ENCODE measurements at places on chromosomes 4 and X. TPM values are rescaled to one million over a fixed set of nuclear protein-coding genes. Genes with fewer than 3 reads are reported as not detected.

EPGN gene
- total RNA-seq: 5.3 TPM

ALPK1 gene
- 21.1 TPM for total RNA-seq

DNA sequence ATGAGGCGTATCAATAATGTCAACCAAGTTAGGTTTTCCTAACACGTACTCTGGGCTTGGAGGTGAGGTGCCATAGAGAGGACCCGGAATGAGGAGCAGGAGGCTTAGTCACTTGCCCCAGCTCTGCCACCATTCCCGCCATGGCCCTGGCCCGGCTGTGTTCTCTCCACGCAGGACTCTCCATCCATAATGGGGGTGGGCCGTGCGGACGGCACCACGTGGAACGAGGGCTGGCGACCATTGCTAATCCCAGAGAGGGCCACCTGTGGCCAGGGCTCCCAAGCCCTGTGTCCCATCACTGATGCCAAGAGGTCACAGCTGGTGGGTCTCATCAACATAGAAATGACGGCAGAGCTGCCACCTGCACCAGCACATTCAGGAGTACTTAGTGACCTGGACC is 76.4 kb downstream of the JAKMIP1 start:
- no peak for DNase-seq

DNA sequence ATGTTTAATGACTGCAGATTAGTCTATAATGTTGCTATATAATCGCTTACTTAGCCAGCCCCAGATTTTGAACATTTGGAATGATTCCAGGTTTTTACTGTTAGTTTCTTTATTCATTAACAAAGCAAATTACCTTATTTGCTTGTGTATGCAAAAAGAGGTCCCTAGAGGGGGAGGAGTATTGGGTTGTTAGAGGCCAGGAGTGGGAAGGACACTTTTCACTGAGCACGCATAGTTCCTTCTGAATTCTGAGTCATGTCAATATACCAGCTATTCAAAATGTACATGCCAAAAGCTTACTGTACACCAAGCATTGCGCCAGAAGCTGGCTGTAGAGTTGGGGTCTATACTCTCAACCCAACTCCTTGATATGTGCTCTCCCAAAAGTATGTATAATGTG is 5.1 kb upstream of the DGAT2L6 start:
- DNase-seq: peak; percentile 61

GRCh38 chrX:46628460-46629371 is 55.2 kb downstream of the CHST7 start:
- peak; percentile 14 for DNase-seq

- no peak for DNase-seq
Observed at GRCh38 chr4:8163436-8164193, 5.0 kb upstream of the ABLIM2 start.

- no peak for DNase-seq
Observed at GRCh38 chrX:135489542-135489941, 30.9 kb upstream of the INTS6L start.

WNK3 gene
- 6.7 TPM for total RNA-seq

ASB11 gene
- not detected for total RNA-seq

- DNase-seq: no peak
Observed at GRCh38 chr4:147725673-147726072, 6.2 kb upstream of the ARHGAP10 start.

DNA sequence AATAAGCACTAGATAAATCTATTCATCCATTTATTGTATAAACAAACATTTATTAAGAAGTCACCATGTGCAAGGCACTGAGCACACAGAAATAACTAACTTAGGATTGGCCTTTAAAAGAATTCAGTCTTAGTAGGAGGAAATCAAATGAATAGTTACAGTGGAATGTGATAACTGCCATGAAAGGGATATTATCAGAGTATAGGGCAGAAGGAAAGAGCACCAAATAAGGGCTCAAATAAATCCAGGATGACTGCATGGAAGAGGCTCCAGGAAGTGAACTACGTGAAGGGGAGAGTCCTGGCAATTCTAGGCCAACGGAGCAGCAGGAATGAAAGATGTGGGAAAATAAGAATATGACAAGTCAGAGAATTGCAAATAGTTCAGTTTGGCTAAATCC is 406.0 kb downstream of the INPP4B start:
- DNase-seq: peak; percentile 52

DNA sequence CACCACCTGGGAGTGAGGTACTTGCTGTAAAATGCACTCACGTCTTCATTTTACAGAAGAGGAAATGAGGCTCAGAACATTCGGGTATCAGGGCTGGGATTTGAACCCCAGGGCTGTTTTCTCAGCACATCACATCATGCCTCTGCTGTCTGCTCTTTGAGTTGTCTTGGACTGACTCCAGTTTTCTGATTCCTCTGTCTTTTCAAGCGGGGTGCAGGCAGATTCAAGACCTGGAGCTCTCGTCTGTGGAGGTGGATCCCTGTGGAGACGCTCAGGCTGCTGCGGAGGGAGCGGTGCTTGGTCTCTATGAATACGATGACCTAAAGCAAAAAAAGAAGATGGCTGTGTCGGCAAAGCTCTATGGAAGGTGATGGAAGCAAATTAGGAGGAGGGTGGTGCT is 6.3 kb downstream of the LAP3 start:
- DNase-seq: no peak

- no peak for DNase-seq
Observed at GRCh38 chrX:71615954-71616353, 2.4 kb downstream of the CXCR3 start.

- DNase-seq: no peak
Observed at GRCh38 chr4:47817275-47817674, 20.6 kb downstream of the CORIN start.

Data from renal cortical epithelial cell (primary cell).